ENCODE measurements at places on chromosomes 1 and 21. TPM values are rescaled to one million over a fixed set of nuclear protein-coding genes. Genes with fewer than 3 reads are reported as not detected.

MROH9 gene
- not detected for total RNA-seq

ADCY10 gene
- total RNA-seq: 0.07 TPM

LPAR3 gene
- total RNA-seq: 0.91 TPM

GRCh38 chr1:46991083-46991923, 32.2 kb upstream of the CYP4X1 start:
- DNase-seq: no peak

GRCh38 chr1:221862971-221863370, 121.1 kb upstream of the DUSP10 start:
- DNase-seq: no peak

- no peak for DNase-seq
Observed at GRCh38 chr1:104797982-104798381, 1048.3 kb downstream of the AMY1C start.

- no peak for DNase-seq
Observed at GRCh38 chr1:212937034-212937433, 13.3 kb upstream of the VASH2 start.

Data from astrocyte (in vitro differentiated cells and primary cell).